ENCODE measurements at places on chromosomes 7 and 10.
A peak's percentile ranks its signal among the peaks of the same experiment; 100 is the strongest.

GRCh38 chr7:137771679-137772078, 75.1 kb downstream of the DGKI start:
- peak; percentile 84 for DNase-seq

GRCh38 chr10:76444034-76444800, 1012.8 kb downstream of the LRMDA start:
- peak; percentile 90 for DNase-seq

- peak; percentile 28 for DNase-seq
These were observed 551 bp downstream of the WASL start for GRCh38 chr7:123748171-123748733.

- DNase-seq, result no peak
These were observed 159.7 kb downstream of the RNF216 start for GRCh38 chr7:5621776-5622175.

DNA sequence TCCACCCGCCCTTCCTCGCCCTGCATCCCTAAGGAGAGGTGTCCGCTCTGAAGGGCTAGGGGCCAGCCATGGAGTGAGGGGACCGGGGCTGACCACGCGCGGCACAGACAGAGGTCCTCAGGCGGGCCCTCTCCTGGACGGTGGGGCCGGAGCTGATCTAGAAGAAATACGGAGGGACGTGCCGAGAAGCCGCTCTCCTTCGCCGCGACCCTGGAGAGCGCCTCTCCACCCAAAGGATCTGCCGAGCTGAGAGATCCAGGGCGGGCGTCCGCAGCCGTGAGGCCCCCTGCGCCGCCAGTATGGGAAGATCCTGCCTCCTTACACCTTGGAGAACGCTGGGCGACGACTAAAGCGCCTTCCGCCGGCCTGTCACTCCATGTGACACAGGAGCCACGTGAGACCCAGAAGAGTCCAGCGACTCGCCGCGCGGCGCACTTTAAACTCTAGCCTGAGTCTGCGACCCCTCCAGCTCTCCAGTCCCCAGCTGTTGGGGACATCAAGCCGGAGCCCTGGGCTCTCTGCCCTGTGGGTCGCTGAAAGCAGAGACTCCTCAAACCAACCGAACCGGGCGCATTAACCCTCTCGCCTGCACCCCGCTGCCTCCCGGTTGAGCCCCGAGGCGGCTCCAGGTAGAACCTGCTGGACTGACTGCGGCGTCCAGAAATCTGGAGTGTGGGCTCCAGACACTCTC, 1.5 kb upstream of the SFMBT2 start:
- no peak for DNase-seq

- no peak for DNase-seq
These were observed 92.7 kb upstream of the RET start for GRCh38 chr10:42984035-42984610.

- no peak for DNase-seq
These were observed 10.3 kb upstream of the WDR86 start for GRCh38 chr7:151420144-151420543.

GRCh38 chr7:128303643-128304042, 40.1 kb downstream of the RBM28 start:
- DNase-seq, result no peak

DNA sequence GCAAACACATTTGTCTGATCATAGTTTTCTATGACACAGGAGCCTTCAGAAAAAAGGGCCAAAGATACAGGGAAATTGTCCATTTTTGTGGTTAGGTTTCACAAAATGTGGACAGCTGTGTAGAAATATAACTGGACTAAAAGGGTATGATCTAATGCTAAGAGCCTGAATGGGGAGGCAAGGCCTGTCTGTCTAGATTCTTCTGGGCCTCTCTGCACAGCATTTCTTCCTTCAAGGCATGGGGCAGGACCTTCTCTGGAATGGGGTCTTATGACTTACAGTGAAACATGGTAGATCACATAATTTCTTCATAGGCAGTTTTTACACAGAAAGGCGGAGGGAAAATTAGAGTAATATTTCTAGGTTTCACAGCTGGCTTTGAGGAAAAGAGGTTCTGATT, 795.7 kb downstream of the GRID1 start:
- DNase-seq, result no peak

DNA sequence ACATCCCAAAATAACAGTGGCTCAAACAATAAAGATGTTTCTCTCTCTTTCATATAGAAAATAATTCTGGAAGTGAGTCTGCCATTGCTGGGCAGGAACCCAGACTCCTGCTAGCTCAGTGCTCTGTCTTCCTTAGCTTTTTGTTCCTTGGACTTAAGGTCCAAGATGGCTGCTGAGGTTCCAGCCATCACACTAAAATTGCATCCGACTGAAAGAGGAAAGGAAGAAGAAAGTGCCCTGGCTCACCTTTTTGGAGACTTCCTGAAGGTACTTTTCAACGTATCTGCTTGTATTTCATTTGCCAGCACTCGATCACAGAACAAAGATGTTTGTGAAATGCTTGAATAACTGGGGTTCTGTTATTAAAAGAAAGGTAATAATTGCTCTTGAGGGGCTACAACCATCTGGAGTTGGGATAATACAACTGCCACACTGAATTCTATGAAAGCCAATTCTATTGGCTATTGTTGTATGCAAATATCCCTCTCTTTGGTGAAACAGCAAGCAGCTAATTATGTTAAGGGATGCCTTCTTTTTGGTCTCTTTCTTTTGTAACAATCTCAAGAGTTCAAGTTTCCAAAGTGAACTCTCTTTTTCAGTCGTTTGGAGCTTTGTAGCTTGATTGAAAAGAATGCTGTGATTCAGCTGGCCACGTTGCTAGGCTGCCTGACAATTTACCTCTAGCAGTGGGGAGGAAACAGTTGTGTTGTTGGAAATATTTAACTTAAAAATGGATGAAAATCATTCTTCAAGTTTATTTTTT, 83.9 kb downstream of the BAMBI start:
- DNase-seq, result peak; percentile 2

- DNase-seq, result no peak
These were observed 362.7 kb downstream of the DNAJB6 start for GRCh38 chr7:157699357-157700013.

DNA sequence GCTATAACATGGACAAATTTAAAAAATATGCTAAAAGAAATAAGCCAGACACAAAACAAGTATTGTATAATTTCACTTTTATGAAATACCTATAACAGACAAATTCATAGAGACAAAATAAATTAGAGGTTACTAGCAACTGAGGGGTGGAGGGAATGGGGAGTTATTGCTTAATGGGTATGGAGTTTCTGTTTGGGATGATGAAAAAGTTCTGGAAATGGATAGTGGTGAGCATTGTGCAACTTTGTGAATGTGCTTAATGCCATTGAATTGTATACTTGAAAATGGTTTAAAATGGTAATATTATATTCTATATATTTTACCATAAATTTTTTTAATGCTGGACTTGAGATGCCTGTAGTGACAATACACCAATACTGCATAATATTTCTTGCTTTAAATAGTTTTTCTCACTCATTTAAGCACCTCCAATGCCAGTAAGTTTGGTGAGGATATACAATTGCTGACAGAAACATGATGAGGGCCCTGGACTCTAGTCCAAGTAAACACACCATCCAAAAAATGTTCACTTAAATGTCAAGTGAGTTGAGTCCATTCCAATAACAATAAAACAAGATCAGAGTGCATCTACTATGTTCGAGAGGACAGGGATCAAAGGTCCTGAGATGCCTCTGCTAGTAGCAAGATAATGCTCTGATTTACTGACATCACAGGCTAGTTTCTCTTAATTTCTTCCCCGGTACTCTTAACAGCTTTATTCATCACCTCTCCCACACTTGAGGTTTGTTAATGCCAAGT, 71.9 kb downstream of the NT5C2 start:
- peak; percentile 65 for DNase-seq

DNA sequence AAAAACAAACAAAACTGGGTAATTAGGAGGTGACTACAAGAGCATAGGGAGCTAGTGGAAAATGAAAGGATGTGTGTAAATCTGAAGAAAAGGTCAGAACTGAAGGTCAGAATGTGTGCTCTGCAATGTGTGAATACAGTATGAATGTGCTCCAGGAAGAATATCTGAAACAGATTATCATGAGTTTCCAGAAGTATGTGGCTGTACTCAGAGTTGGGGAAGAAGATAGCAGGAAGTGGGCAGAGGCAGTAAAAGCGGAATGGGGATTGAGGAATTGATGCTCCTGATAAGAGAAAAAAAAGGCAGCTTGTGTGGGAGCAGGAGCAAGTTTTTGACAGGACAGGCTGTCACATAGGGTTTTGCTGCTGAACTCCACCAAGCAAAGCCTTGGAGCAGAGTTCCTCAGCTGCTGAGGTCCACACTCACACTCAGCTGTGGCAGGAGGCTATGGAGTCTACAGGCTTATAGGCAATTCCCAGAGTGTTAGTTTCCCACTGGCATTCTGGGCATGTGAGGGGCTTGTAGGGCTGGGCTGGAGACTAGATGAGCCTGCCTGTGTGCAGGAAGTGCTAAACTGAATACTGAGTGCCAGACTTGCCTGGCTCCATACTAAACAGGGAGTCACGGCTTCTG, 22.9 kb downstream of the H2AZ2 start:
- no peak for DNase-seq

GRCh38 chr7:47435889-47436312, 146.0 kb downstream of the TNS3 start:
- peak; percentile 91 for DNase-seq

GRCh38 chr10:88676283-88677060, 12.2 kb downstream of the LIPF start:
- DNase-seq, result peak; percentile 59

GRCh38 chr7:78703391-78703790, 750.1 kb downstream of the MAGI2 start:
- no peak for DNase-seq

DNA sequence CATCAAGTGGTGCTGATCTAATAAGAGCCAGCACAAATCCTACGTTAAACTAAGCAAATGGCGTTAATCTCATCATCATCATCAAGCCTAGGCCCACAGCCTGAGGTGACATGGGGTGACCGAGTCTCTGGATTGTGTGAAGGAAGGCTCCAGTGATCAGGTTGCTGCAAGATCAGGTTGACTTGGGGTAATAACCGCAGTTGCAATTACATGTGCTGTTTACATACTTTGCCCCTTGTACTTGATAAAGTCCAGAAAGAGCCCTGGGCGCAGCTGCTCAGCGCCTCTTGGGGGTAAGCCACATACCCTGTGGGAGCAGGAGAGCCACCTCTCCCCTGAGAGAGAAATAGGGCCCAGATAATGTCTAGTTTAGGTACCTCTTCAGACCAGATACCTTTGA, 228.1 kb downstream of the WDR11 start:
- no peak for DNase-seq

- DNase-seq, result no peak
These were observed 753 bp downstream of the CAMK2B start for GRCh38 chr7:44324481-44325200.

- no peak for DNase-seq
These were observed 3.1 kb upstream of the RBP4 start for GRCh38 chr10:93604146-93604545.

DNA sequence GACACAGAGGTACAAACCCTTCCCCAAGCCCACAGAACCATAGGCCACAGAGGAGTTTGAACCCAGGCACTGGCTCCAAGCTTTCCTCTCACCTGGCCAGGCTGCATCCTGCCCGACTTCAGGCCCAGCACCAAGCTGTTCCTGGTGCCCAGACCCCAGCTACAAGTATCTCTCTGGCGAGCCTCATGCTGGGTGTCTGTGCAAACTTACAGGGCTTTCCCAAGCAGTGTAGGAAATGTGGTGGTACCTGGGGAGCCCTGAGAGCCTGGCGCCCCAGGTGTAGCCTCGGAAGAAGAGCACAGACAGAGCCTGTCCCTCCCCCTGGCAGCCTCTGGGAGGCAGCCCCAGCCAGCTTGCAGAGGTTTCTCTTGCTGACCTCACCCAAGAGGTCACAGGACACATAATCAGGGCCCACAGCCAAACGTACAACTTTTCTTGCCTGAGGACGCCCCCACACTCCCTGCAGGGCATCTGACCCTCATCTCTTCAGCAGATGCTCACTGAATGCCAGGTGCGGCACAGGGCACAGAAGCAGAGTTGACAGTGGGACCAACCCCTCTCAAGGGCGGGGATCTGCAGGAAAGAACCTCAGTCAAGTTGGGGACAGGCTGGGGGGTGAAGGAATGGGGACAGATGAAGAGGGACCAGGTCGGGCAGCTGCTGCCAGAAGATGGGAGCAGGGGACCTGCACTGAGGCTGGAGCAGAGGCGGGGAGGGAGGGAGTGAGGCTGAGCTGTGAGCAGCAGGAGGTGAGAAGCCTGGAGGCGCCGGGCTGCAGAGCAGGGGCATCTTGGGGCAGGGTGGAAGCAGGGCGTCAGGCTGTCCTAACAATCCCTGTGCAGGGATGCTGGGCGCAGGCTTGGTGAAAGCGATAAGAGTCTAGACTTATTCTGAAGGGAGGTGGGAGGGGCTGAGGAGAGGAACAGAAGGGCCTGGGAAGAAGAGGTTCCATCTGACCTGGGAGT, 16.3 kb upstream of the MYL7 start:
- DNase-seq, result no peak

- DNase-seq, result peak; percentile 38
These were observed 12.8 kb downstream of the CNNM1 start for GRCh38 chr10:99341860-99342490.

- DNase-seq, result no peak
These were observed 83.9 kb downstream of the RAMP3 start for GRCh38 chr7:45241339-45242109.

DNA sequence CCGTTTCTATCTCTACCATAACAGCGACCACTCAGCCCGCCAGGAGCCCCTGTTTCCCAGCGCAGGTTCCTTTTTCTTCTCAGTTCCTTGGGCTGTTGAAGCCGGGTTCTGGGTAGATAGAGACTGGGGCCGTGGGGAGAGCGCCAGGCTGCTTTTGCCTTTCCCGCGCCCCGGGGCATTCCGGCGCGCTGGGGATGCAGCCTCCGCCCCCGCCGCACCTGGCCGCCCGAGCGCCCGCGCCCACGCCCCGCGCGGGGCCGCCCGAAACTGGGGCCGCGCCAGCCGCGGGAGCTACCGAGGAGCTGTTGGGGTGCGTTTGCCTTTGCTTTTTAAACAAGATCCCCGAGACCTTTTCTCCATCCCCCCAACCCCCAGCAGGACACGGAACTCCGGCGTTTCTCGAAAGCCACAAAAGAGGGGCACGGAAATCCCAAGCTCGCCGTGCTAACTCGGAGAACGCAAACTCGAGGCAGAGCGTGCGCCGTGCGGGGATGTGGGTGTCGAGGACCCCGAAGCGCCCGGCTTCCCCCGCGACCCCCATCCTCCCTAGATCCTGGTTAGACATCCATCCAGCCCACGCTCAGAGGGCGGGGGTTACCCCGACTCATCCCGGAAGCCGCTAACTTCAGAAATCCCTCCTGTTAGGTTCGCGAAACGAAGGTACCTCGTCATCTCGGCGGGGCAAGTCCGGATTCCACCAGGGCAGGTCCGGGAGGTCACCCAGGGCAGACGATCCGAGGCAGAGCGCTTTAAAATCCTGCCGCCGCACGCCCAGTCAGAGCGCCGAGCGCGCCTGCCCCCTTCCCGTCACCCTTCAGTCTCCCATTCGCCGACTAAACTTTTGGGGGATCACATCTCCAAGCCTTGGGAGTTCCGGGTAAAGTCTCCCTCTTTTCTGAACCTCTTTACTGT, 1.0 kb downstream of the GRM8 start:
- no peak for DNase-seq

DNA sequence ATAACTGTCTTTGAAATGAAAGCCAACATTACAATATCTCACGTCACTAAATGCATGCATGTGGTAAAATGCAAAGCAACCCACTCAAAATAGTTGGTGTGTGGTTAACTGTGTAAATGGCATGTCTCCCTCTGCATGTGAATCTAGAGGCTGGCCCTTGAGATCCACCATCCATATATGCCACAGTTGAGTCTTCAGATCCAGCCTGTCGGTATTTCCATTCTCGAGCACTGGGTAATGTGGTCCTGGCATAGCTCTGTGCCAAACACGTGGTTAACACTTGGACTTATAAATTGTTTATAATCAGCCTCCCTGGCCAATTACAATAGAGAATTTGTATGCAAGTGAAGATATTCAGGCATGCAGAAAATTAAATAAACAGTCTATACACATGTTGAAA, 90.3 kb downstream of the LYZL1 start:
- no peak for DNase-seq

Measured in fibroblast of the aortic adventitia (primary cell).